ENCODE measurements at places on chromosomes 5 and 9.
A peak's percentile ranks its signal among the peaks of the same experiment; 100 is the strongest.

DNA sequence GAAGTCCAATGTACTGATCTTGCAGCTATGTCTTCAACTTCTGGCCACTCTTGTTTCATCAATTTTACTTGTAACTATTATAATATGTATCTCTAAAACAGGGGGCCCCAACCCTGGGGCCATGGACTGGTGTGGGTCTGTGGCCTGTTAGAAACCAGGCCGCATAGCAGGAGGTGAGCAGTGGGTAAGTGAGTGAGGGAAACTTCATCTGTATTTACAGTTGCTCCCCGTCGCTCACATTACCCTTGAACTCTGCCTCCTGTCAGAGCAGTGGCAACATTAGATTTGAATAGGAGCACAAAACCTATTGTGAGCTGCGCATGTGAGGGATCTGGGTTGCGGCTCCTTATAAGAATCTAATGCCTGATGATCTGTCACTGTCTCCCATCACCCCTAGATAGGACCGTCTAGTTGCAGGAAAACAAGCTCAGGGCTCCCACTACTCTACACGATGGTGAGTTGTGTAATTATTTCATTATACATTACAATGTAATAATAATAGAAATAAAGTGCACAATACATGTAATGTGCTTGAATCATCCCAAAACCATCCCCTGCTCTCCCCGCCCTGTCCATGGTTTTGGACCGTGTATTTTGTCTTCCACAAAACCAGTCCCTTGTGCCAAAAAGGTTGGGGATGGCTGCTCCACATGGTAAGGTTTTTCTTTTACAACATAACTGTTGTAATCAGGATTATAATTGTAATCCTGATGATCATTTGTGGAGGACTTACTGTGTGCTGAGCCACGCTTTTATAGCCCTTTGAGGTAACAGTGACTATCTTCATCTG is 26.9 kb upstream of the SH3PXD2B start:
- no peak for DNase-seq

GRCh38 chr5:22938362-22938761 is 85.2 kb upstream of the CDH12 start:
- DNase-seq: no peak

GRCh38 chr9:126171641-126172040 is 155.0 kb upstream of the MVB12B start:
- DNase-seq: no peak

DNA sequence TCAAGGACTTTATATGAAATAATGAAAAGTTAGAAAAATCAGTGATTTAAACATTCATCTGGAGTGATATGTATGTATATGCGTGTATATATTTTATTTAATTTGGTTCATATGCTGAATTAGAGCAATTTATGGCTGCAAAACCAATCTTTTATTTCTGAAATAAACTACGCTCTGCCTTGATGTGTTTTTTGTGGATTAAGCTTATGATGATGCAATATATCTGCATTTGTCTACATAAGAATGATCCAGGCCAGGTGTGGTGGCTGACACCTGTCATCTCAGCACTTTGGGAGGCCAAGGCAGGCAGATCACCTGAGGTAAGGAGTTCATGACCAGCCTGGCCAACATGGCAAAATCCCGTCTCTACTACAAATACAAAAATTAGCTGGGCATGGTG is 1842.3 kb upstream of the CDH6 start:
- no peak for DNase-seq

DNA sequence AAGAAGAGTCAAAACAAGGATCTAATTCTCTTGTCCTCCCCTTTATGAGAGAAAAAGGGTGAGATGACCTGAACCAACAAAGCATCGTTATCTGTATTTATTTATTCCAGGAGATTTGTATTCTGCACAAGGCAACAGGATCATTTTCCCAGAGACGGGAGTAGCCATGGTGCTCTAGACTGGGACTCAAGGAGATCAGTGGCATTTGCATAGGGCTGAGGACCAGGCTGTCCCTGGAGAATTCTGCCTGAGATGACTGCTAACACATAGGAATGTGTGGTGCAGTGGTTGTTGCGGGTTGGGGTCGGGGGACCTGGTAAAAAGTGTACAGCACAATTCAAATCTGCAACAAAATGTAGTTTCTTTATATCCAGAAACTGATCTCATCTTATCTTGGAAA is 22.3 kb upstream of the ZNF474 start:
- DNase-seq: no peak

DNA sequence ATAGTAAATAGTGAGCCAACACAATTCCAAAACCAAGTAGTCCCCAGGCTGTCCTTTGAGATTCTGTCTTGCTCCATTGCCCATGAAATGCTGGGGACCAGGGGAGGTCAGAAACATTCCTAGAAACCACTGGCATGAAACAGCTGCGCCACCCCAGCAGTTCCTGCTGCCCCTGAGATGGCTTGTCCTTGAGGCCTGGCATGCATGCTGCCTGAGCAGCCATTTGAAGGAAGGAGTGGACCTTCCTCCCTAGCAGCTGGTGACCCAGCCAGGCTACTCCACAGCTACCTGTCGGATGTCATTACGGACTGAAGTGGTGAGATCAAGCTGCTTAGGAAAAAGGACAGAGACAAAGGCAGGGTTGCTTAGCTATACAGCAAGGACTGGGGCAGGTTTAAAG is 260.6 kb downstream of the DENND1A start:
- no peak for DNase-seq

- no peak for DNase-seq
Measured at GRCh38 chr5:118461436-118461835, 526.9 kb downstream of the DTWD2 start.

GRCh38 chr5:112708103-112708622 is 29.5 kb upstream of the APC start:
- DNase-seq: no peak

- DNase-seq: no peak
Measured at GRCh38 chr5:115977988-115978387, 15.7 kb downstream of the LVRN start.

DNA sequence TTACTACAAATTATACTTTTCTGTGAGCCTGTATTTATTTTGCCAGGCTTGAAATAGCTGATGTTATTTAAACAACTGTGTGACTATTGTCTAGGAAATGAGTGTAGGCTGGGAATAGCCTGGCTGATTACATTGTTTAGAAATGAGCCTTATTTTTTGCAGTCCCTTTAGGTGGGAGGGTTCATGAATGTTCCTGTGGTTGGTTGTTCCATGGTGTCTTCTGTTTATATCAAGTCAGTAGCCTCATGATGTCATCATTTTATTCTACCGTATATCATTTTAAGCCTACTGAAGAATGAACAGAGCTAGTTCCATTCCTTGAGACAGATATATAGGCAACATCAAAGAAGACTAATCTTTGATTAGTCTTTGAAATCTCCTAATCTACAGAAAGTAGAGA is 53.1 kb downstream of the MAP1B start:
- no peak for DNase-seq

DNA sequence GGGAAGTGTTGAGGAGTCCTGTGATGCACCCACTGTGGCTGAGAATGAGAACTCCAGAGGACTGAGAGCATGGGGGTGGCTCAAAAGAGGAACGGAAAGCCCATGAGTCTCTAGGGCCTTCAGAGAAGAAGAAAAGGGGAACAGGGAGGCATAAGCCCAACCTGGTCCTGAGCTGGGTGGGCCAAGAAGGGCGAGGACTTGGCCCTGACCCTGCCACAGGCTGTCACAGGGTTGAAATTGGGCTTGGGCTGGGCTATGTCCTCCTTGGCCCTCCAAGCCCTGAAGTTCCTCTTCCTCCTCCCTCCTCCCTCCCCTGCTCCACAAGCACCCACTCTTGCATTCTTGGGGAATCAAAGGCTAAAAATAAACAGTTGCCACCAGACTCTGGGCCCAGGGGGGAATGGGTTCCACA is 49.3 kb upstream of the PPARGC1B start:
- no peak for DNase-seq

- no peak for DNase-seq
Measured at GRCh38 chr5:131436081-131436480, 172.2 kb downstream of the CDC42SE2 start.

GRCh38 chr9:27676827-27677226 is 103.5 kb upstream of the C9orf72 start:
- no peak for DNase-seq

DNA sequence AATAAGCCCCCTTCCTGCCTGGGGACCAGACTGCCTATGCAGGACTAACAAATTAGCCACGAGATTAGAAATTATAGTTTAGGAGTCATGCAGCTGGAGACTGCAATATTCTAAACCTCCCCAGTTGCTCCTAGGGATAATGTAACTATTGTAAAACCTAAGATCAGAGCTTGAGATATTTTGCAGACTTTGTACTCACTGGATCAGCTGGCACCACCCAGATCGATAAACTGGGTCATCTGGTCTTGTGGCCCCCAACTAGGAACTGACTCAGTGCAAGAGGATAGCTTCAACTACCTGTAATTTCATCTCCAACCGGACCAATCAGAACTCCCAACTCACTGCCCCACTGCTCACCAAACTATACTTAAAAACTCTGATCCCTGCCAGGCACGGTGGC is 38.2 kb downstream of the DNAJC21 start:
- no peak for DNase-seq

DNA sequence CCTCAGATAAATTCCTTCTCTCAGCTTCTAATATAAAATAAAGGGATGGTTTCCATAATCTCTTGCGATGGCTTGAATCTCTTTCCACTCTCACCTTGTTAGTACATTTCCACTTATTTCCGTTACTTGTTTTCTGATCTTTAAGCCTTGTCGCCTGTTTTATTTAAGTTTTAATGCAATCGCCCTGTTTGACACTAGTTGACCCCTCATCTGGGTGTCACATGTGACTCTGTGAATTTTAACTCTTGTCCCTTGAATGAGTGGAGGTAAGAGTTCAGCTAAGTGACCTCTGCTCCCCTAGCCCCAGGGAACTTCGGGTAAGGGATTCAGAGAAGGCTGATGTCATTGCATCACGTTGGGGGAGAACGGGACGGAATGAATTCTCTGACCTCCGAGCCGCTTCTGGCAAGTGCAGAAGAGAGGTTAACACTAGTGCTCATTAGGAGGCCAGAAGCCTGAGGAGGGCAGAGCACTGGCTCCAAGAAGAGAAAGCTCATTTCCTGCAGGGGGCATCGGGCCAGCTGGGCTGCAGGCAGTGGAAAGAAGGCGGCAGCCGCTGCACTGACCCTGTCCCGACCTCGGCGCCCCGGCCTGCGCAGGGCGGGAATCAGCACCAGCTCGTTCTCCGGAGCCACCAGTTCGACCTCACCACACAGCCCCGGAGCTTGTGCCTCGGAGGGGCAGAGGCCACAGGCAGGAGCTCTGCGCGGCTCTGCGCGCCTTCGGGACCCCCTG is 569 bp downstream of the HINT2 start:
- DNase-seq: no peak

GRCh38 chr9:118094387-118094786 is 390.2 kb downstream of the TLR4 start:
- no peak for DNase-seq

GRCh38 chr9:82549174-82549821 is 513.6 kb downstream of the RASEF start:
- DNase-seq: no peak

GRCh38 chr9:85610074-85610860 is 131.5 kb downstream of the AGTPBP1 start:
- no peak for DNase-seq

DNA sequence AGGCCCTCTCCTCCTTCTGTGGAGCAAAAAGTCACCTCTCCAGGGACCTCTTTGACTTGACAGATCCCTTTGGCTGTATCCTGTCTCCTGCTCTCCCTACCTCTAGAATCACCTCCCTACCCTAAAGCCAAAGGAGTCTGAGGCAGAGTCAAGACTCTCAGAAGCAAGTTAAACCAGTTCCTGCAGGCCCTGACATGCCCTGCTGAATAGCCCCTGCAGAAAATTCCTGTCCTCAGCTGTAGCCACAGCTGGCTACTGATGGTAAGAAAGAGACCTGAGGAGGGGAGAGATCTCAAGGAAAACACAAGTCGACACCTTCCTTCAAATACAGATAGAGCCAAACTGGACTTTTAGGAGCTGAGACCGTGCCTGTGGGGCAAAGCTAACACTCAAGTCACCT is 23.7 kb upstream of the UBAP2 start:
- no peak for DNase-seq

DNA sequence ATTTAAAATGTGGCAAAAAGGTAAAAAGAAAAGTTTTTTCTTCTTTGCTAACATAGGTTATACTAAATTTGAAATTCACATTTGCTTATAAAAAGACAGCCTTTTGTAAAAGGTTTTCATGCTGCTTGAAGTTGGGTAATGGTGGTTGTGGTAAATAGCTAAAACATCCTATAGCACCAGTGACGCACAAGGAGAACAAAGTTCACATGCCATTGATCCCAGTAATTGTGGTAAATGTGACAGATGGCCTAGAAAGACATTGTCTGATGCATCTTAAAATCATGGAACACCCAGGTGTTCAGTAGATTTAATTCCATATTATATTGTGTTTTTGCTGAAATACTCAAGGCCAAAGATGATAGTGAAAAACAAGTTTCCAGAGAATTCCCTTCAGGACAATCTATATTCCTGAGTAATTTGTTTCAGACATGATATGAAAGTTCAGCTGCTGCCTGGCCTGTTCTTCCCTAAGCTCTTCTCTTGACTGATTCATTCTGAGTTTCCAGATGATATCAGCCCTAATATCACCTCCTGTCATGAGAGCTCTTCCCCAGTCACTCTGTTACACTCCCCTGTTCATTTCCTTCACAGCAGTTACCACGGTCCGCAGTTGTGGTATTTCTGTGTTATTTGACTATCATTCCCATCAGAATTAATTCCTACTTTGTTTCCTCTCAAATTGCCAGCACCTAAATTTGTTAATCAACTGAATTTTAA is 4.6 kb upstream of the FBXL17 start:
- no peak for DNase-seq

DNA sequence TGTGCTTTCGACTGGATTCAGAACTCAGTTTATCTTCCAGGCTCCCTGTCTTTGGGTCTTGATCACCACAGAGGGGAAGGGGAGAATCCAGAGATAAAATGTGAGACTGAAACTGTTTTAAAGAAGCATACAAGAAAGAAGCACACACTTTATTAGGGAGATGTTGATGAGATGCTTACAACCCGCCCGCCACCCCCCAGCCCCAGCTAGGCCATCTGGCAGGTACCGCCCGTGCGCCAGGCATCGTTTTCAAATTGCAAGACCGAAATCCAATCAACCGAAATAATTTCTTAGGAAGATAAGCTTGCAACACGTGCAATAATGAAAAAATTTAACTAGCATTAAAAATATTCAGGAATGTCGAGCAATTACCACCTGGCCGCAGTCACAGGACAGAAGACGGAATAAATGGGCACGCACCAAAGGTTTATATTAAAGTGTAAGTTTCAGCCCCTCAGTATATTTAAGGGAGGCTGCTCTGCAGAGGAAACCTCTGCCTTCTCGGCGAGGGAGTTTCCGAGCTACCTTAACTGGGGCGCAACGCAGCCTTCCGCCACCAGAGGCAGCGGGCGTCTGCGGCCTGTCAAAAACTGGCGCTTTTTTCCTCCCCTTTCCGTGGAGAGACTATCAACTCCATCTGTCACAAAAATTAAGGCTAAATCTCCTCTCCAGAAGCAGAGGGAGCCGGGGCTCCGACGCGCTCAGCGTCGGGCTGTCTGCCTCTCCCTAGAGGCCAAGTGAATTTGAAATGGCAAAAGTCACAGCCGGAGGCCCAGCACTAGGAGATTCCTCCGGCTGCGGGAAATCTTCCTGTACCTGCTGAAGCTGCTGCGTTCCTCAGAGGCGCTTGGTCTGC is 996 bp upstream of the GAS1 start:
- peak; percentile 36 for DNase-seq

- DNase-seq: no peak
Measured at GRCh38 chr9:107243742-107244141, 39.3 kb upstream of the RAD23B start.
